ENCODE measurements at places on chromosomes 16 and 17.

DNA sequence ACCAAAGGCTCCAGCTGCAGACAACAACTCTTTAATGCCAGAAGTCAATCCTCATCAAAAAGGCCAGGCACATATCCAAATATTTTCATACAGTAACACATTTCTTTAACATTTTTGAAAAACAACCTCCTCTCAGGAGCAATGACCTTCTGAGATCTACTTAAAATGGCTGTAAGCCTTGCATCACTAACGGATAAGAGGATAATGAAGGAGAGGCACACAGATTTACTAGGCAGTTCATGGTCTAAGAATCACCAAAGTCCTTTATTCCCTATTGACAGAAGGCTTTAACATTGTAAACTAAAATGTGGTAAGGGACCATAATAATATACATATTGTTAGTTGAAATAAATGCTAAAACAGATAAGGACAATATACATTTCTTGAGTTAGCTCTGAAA is 114.7 kb downstream of the USP32 start:
- no peak for DNase-seq

GRCh38 chr17:62739645-62740388 is 68.3 kb downstream of the MARCHF10 start:
- DNase-seq = no peak

DNA sequence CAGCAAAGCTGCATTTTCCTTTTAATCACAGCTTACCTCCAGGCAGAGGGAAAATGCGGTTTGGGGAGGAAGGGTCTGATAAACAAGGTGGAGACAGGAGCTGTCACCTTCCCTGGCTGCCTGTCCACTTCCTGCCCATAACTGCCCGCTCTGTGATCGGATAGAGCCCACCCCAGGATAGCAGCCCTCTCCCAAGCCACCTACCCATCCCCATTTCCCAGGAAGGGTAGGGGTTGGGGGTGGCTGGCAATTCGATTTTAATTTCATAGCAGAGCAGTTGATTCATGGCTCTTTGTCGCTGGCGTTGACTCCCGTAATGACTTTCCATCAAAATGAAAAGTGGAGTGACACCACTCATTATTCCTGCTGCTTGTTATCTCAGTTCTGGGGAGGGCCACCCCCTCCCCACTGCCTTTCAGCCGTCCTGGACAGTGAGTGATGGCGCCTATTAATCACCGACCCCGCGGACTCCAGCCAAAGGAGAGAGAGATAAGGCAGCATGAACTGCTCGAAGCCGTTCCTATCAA is 11.2 kb downstream of the CDK5RAP3 start:
- no peak for DNase-seq

DNA sequence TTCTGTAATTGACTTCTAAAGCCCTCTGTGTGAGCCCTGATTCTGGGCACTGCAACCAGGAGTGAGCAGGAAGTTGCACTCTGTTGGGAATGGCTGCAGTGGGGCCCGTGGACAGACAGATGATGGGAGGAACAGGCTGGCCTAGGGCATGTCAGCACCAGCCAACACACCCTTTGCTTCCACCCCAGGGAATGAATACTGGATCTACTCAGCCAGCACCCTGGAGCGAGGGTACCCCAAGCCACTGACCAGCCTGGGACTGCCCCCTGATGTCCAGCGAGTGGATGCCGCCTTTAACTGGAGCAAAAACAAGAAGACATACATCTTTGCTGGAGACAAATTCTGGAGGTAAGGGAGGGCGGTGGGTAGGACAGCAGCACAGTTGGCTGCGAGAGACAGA is 10.8 kb upstream of the LPCAT2 start:
- no peak for DNase-seq

GRCh38 chr17:74796211-74796610 is 20.1 kb upstream of the NAT9 start:
- no peak for DNase-seq

- no peak for DNase-seq
Observed at GRCh38 chr17:36468903-36469635, 17.4 kb upstream of the ZNHIT3 start.

Measured in muscle of back (tissue), 13 donors.